ENCODE measurements at places on chromosomes 4 and X. TPM values are rescaled to one million over a fixed set of nuclear protein-coding genes. Genes with fewer than 3 reads are reported as not detected.

The TNIP3 gene
- total RNA-seq: 13.7 TPM

The ATP2B3 gene
- total RNA-seq: not detected

The RAB9B gene
- 0.44 TPM for total RNA-seq

The POF1B gene
- total RNA-seq: not detected

The C4orf54 gene
- total RNA-seq: not detected

GRCh38 chr4:118997601-118998000, 108.9 kb downstream of the SYNPO2 start:
- no peaks in the 10 kb centered on the region for H3K27me3 ChIP-seq
- no peaks in the 10 kb centered on the region for H3K36me3 ChIP-seq
- no peak overlapping the region for H3K27ac ChIP-seq
- no peaks in the 10 kb centered on the region for H3K4me1 ChIP-seq

- DNase-seq: no peak
- no peak overlapping the region for H3K27ac ChIP-seq
- peaks cover 15% of the 10 kb centered on the region for H3K4me1 ChIP-seq
- no peaks in the 10 kb centered on the region for H3K36me3 ChIP-seq
- peak overlapping the region; percentile 26 for H3K4me3 ChIP-seq
Observed at GRCh38 chrX:72307646-72308051, 1.9 kb upstream of the CITED1 start.

The RRAGB gene
- 6.8 TPM for total RNA-seq

The EREG gene
- not detected for total RNA-seq

GRCh38 chr4:74266081-74266480, 42.2 kb upstream of the EPGN start:
- H3K27ac ChIP-seq: no peak overlapping the region
- no peak overlapping the region for H3K4me3 ChIP-seq
- no peaks in the 10 kb centered on the region for H3K36me3 ChIP-seq
- no peak for DNase-seq
- H3K27me3 ChIP-seq: no peaks in the 10 kb centered on the region

DNA sequence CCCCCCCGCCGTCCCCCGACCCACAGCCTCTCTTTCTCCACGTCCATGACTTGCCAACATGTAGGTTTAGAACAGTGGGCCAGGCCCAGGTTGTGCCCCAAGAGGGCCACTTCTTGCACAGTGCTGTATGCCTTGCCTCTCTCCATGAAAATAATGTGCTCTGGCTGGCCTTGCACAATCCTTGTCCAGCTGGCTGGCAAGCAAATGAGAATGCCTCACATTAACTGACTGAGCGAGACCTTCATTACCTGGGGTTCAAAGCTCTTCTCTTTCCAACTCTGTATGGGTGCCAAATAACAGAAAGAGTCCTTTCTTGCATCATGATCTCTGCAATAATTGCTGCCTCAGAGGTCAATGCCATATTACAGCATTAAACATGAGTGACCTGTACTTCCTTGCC, 416.6 kb downstream of the FGF13 start:
- H3K36me3 ChIP-seq: no peaks in the 10 kb centered on the region
- DNase-seq: no peak
- no peak overlapping the region for H3K27ac ChIP-seq
- H3K4me3 ChIP-seq: no peak overlapping the region
- no peaks in the 10 kb centered on the region for H3K27me3 ChIP-seq

The EGFL6 gene
- total RNA-seq: 0.59 TPM

- no peak overlapping the region for H3K27ac ChIP-seq
- no peaks in the 10 kb centered on the region for H3K4me1 ChIP-seq
- H3K36me3 ChIP-seq: no peaks in the 10 kb centered on the region
- no peak overlapping the region for H3K4me3 ChIP-seq
- no peak for DNase-seq
Observed at GRCh38 chr4:82661181-82661992, 99.6 kb upstream of the TMEM150C start.

The MAGEA9B gene
- total RNA-seq: not detected

- DNase-seq: no peak
- H3K27ac ChIP-seq: no peak overlapping the region
- H3K27me3 ChIP-seq: no peaks in the 10 kb centered on the region
- H3K4me3 ChIP-seq: no peak overlapping the region
- no peaks in the 10 kb centered on the region for H3K36me3 ChIP-seq
Observed at GRCh38 chrX:123477673-123478072, 255.2 kb downstream of the THOC2 start.

GRCh38 chr4:77636902-77637301, 31.3 kb downstream of the CXCL13 start:
- H3K4me1 ChIP-seq: no peaks in the 10 kb centered on the region
- no peak for DNase-seq
- H3K27ac ChIP-seq: no peak overlapping the region

DNA sequence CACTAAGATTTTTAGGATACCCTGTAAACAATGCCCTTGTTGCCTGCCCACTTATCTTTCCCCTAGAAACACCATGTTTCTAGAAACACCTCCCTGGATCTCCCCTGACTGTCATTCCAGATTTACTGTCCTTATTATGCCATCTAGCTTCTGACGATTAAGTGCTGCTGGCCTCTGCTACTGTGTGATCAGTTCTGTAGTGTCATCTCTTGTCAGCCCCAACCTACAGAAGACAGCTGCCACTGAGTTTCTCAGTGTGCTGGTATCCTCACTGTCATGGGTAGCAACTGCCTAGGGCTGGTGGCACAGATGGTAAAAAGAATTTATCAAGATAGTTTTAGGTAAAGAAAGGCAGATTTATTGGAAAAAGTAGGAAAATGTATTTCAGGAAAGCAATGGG, 68.7 kb upstream of the WWC2 start:
- H3K36me3 ChIP-seq: no peaks in the 10 kb centered on the region
- no peak overlapping the region for H3K27ac ChIP-seq
- H3K27me3 ChIP-seq: no peaks in the 10 kb centered on the region
- no peaks in the 10 kb centered on the region for H3K4me1 ChIP-seq
- no peak overlapping the region for H3K4me3 ChIP-seq

The CENPE gene
- total RNA-seq: 19.7 TPM

DNA sequence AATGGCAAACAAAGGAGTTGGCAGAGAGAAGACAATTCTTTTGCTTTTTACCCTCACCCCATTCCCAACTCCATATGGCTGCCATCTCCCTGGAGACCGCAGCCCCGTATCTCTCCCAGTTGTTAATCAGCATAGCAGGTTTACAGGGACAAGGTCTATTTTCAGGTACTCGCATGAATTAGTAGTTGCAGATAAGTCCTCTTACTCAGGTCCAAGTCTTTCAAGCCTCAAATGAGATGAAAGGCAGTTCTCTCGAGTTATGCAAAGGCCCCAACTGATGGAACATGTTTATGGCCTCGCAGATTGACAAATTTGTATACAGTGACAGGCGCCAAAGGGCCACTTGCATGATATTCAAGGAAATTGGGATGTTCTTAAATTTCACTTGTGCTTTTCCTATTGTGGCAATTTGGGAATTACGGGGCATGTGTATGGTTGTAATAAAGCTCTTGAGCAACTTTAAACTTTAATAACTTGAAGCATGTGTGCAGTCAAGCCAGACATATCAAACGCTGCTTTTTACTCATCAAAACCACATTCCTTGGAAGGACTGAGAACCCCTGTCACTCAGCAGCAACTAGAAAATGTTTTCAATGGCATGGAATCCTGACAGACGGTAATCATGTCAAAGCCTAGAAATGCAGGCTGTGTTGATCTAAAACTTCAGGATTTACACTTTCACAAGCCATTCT, 45.1 kb downstream of the KDR start:
- H3K36me3 ChIP-seq: no peaks in the 10 kb centered on the region
- no peak overlapping the region for H3K27ac ChIP-seq
- H3K4me3 ChIP-seq: no peak overlapping the region
- H3K4me1 ChIP-seq: no peaks in the 10 kb centered on the region

- no peak overlapping the region for H3K4me3 ChIP-seq
- H3K27ac ChIP-seq: no peak overlapping the region
- no peaks in the 10 kb centered on the region for H3K27me3 ChIP-seq
- H3K36me3 ChIP-seq: no peaks in the 10 kb centered on the region
- no peaks in the 10 kb centered on the region for H3K4me1 ChIP-seq
Observed at GRCh38 chr4:4727536-4727935, 131.9 kb upstream of the MSX1 start.

The PGRMC2 gene
- total RNA-seq: 40.5 TPM

DNA sequence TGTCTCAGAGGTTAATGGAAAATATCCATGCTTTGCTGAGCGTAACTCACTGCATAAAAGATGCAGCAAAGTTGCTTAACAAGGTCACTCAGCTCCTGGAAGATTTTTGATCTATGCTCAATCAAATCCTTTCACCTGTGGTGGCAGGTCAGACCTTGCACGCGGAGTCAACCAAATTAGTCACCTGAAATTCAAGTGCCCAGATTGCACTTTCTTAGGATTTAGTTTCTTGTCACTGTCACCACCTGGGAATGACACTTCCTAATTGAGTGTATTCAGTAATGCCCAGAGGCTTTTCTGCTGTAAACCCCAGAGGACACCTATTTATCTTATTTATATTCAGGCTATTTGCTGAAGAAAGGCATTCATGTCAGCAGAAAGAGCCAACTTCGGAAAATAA, 215.8 kb upstream of the SMIM31 start:
- H3K27me3 ChIP-seq: no peaks in the 10 kb centered on the region
- no peaks in the 10 kb centered on the region for H3K36me3 ChIP-seq
- no peak for DNase-seq
- H3K4me3 ChIP-seq: no peak overlapping the region
- H3K27ac ChIP-seq: no peak overlapping the region
- H3K4me1 ChIP-seq: no peaks in the 10 kb centered on the region

- no peak overlapping the region for H3K27ac ChIP-seq
- H3K4me3 ChIP-seq: no peak overlapping the region
- H3K36me3 ChIP-seq: no peaks in the 10 kb centered on the region
- no peaks in the 10 kb centered on the region for H3K27me3 ChIP-seq
- DNase-seq: no peak
Observed at GRCh38 chr4:123698556-123698955, 302.0 kb downstream of the SPRY1 start.

- DNase-seq: no peak
- no peaks in the 10 kb centered on the region for H3K36me3 ChIP-seq
- no peak overlapping the region for H3K27ac ChIP-seq
- peaks cover 25% of the 10 kb centered on the region for H3K4me1 ChIP-seq
- peaks cover 12% of the 10 kb centered on the region for H3K27me3 ChIP-seq
Observed at GRCh38 chr4:1170156-1170975, 2.0 kb downstream of the SPON2 start.

DNA sequence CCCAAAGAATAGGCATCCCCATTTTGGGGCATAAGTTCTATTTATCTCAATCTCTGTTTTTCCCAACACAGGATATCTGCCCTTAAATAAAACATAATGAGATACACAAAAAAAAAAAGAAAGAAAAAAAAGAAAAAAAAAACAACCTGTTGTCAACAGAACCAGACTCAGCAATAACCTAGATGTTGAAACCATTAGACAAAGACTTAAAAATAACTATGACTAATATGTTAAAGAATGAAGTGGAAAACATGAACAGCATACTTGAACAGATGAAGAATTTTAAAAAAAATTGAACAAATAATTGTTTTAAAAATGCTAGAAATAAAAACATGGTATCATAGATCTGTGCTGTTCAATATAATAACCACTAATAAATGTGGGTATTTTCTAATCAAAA, 93.4 kb upstream of the RXFP1 start:
- no peaks in the 10 kb centered on the region for H3K36me3 ChIP-seq
- no peak overlapping the region for H3K4me3 ChIP-seq
- H3K27me3 ChIP-seq: no peaks in the 10 kb centered on the region
- H3K27ac ChIP-seq: no peak overlapping the region
- no peaks in the 10 kb centered on the region for H3K4me1 ChIP-seq
- no peak for DNase-seq

GRCh38 chrX:150648296-150648940, 44.8 kb upstream of the MTMR1 start:
- peaks cover 7% of the 10 kb centered on the region for H3K36me3 ChIP-seq
- no peak for DNase-seq
- no peak overlapping the region for H3K27ac ChIP-seq
- H3K4me3 ChIP-seq: no peak overlapping the region
- no peaks in the 10 kb centered on the region for H3K4me1 ChIP-seq
- H3K27me3 ChIP-seq: no peaks in the 10 kb centered on the region

GRCh38 chr4:92122911-92123310, 180.9 kb upstream of the GRID2 start:
- no peaks in the 10 kb centered on the region for H3K4me1 ChIP-seq
- H3K36me3 ChIP-seq: no peaks in the 10 kb centered on the region
- H3K4me3 ChIP-seq: no peak overlapping the region
- H3K27ac ChIP-seq: no peak overlapping the region
- no peaks in the 10 kb centered on the region for H3K27me3 ChIP-seq
